ENCODE measurements at places on chromosomes 7 and 10. TPM values are rescaled to one million over a fixed set of nuclear protein-coding genes. Genes with fewer than 3 reads are reported as not detected.

Gene KMT2E
- total RNA-seq = 197 TPM

Gene SPACDR
- total RNA-seq = not detected

Gene MAT1A
- not detected for total RNA-seq

Gene PRR15
- total RNA-seq = not detected

Gene SMKR1
- total RNA-seq = 6.7 TPM

Gene DRGX
- total RNA-seq = 0.23 TPM

Gene ELAPOR2
- 52.4 TPM for total RNA-seq

Gene FANK1
- 11.3 TPM for total RNA-seq

Gene CRHR2
- total RNA-seq = 1.6 TPM

Gene SYT15B
- total RNA-seq = 1.4 TPM

Gene GPNMB
- total RNA-seq = 7.2 TPM

All from diencephalon (tissue), 1 donor.